ENCODE measurements at places on chromosomes 7 and 10. TPM values are rescaled to one million over a fixed set of nuclear protein-coding genes. Genes with fewer than 3 reads are reported as not detected.

The ITPRID1 gene
- not detected for total RNA-seq

The GHRHR gene
- total RNA-seq = not detected

The GIMAP6 gene
- total RNA-seq = 262 TPM

The EVX1 gene
- not detected for total RNA-seq

The CYP51A1 gene
- total RNA-seq = 218 TPM

The PLEKHS1 gene
- total RNA-seq = not detected

The CUL2 gene
- total RNA-seq = 26.9 TPM

The GRID1 gene
- not detected for total RNA-seq

The PPIF gene
- 23.8 TPM for total RNA-seq

The NXPH1 gene
- not detected for total RNA-seq

The TMEM184A gene
- 0.05 TPM for total RNA-seq

The NYAP1 gene
- total RNA-seq = 5.4 TPM

The LRRC18 gene
- total RNA-seq = not detected

The MMS19 gene
- 102 TPM for total RNA-seq

The KLF14 gene
- not detected for total RNA-seq

The LDB3 gene
- total RNA-seq = not detected

The AQP1 gene
- 147 TPM for total RNA-seq

The HIPK2 gene
- 11.6 TPM for total RNA-seq

The OSBPL3 gene
- 25.2 TPM for total RNA-seq

The NRG3 gene
- total RNA-seq = 3.2 TPM

The GPR22 gene
- 0.17 TPM for total RNA-seq

The FEZF1 gene
- total RNA-seq = not detected

The PLAU gene
- total RNA-seq = 13.4 TPM

The MKX gene
- 0.14 TPM for total RNA-seq

The ZNF485 gene
- total RNA-seq = 1.0 TPM

The PDE6C gene
- not detected for total RNA-seq

The CLRN3 gene
- total RNA-seq = 0.19 TPM

The TSPAN33 gene
- total RNA-seq = 0.19 TPM

The PLAC9 gene
- total RNA-seq = 0.68 TPM

The EPHB6 gene
- 0.09 TPM for total RNA-seq

The TAS2R41 gene
- not detected for total RNA-seq

The APBB1IP gene
- total RNA-seq = 0.17 TPM

The HDAC9 gene
- total RNA-seq = 2.7 TPM

The CYP3A5 gene
- total RNA-seq = not detected

The SPDYE16 gene
- not detected for total RNA-seq

The PPP1R3C gene
- total RNA-seq = 0.51 TPM

The PON3 gene
- 0.85 TPM for total RNA-seq

The ADIRF gene
- 12.8 TPM for total RNA-seq

The FOXI2 gene
- total RNA-seq = not detected

The ICA1 gene
- total RNA-seq = 41.1 TPM

The FRMD4A gene
- 51.8 TPM for total RNA-seq

The MYL10 gene
- total RNA-seq = not detected

The HOGA1 gene
- total RNA-seq = 0.85 TPM

The RPEL1 gene
- total RNA-seq = 0.17 TPM

The CEP55 gene
- 18.9 TPM for total RNA-seq

The GPER1 gene
- total RNA-seq = 2.0 TPM

The MBL2 gene
- total RNA-seq = not detected

The PRLHR gene
- not detected for total RNA-seq

The SUN3 gene
- total RNA-seq = not detected

The C10orf88 gene
- 8.8 TPM for total RNA-seq

The ASZ1 gene
- not detected for total RNA-seq
